Muscle of leg (tissue), 16 donors: ENCODE measurements at places on chromosomes 5 and 9. TPM values are rescaled to one million over a fixed set of nuclear protein-coding genes. Genes with fewer than 3 reads are reported as not detected.

The PCDHGB1 gene
- total RNA-seq, result 1.3 TPM

The ZNF366 gene
- total RNA-seq, result 2.1 TPM

The ACSL6 gene
- total RNA-seq, result 0.62 TPM

The CKS2 gene
- 35.9 TPM for total RNA-seq
